ENCODE measurements at places on chromosomes 12 and 14. TPM values are rescaled to one million over a fixed set of nuclear protein-coding genes. Genes with fewer than 3 reads are reported as not detected.

- DNase-seq: no peak
These were observed 199.5 kb upstream of the SFSWAP start for GRCh38 chr12:131511391-131511802.

- DNase-seq: no peak
These were observed 36.7 kb upstream of the IL22 start for GRCh38 chr12:68290126-68290525.

Gene CBLN3
- 2.3 TPM for total RNA-seq

DNA sequence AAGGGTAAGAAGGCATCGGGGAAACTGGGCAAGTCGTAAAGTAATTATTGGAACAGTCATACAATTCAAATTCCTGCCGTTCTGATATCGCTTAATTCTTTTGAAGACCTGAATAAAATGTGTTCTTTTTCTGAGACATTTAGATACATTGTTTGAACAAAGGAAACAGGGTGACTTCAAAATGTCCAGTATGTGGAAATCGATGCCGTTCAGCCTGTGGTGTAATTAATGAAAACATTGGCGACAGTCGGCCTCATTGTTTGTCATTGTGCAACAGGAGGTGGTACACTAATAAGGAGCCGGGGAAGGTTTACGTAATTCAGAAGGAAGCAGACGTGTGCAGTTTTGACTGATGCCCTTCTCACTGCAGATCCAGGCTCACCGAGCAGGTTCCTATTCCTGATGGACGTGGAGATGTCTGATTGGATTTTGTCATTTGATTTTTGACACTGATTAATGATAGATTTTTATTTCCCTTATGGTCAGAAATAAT, 92.7 kb downstream of the BORCS5 start:
- DNase-seq: no peak

Gene SCN8A
- total RNA-seq: 0.53 TPM

- no peak for DNase-seq
These were observed 22.6 kb downstream of the WSCD2 start for GRCh38 chr12:108151533-108152169.

DNA sequence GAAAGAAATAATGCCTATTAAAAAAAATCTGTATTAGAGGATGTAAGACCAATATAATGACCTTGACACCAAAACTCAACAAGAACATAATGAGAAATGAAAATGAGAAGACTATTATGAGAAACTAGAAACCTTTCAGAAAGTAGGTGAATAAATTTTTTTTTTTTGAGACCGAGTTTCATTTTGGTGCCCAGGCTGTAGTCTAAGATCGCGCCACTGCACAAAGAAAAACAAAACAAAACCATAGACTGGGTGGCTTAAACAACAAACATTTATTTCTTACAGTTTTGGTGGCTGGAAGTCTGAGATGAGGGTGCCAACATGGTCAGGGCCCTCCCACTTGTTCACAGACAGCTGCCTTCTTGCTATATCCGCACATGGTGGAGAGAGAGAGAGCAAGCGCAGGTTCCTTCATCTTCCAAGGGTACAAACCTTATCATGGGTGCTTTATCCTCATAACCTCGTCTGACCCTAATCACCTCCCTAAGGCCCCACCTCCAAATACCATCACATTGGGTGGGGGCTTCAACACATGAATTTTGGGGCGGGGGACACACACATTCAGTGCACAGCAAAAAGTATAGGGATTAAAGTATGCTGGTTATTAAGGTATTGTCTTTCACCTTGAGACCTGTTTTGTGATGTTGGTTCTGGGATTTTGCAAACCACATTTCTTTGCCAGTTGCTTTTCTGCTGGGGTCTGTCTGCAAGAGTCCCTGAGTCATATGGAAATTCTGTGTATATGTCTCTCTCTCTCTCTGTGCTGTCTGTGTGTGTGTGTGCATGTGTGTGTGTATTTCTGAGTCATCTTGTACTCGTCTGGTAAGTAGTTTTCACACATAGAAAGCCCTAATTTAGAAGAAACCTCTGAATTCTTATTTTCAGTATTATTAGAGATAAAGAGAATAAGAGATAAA, 26.2 kb downstream of the ZCRB1 start:
- no peak for DNase-seq

DNA sequence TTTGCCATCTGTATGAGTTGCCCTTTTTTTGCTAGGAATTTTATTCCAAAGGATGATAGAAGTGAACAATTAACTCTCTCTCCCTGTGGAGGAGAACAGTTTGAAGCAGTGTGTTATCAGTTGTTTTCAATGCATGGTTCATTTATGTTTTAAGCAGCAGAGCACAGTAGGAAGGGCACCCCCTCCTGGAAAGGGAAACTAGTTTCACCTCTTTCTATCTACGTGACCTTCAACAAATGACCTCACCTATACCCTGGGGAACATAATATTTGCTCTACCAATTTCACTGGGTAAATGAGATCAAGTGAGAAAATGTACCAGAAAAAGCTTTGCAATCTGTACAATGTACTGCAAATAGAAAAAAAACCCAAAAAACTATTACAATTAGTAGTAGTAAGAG, 5.4 kb upstream of the DCP1B start:
- no peak for DNase-seq

DNA sequence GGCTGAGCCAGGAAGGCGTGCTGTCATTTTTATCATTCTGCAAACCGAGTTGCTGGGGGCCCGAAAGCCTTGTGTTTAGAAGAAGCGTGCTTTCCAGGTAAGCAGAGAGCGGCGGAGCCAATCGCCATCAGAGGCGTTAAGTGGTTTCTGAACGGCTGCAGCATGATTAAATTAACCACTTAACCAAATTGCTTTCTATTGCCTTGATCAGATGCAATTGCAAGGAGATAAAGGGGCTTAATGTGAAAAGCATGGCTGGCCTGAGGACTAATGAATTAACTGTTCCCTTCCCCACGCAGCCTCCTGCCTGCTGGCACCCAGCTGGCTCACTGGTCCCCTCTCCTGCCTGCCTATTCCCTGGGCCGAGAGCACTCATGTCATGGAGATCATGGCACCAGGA, 36.6 kb upstream of the CHGA start:
- no peak for DNase-seq
